ENCODE measurements at places on chromosomes 1 and 21.

- no peak for DNase-seq
Measured at GRCh38 chr1:159089184-159089791, 12.7 kb upstream of the AIM2 start.

DNA sequence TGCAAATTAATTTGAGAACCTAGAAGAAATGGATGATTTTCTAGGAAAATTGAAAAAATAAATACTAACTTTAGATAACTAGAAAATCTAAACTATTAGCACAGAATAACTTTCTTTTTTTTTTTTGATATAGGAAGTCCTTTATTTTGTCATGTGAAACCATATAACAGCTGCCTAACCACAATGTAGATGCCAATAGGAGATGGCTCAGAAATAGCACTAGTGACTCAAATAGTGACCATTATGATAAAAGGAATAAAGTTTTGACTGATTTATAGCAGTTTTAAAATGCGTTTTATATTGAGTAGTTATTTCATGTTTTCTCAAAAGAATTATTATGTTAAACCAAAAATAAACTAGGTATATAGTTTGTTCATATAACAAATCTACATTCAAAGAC is 158.0 kb upstream of the CACYBP start:
- DNase-seq: no peak

GRCh38 chr1:99004861-99005442 is at the start of gene PLPPR5:
PLPPR5 (minus strand) TSS chr1:99004861; CDS start chr1:99004671, 190 bp downstream.
- no peak for DNase-seq

GRCh38 chr1:241332987-241333386 is 24.0 kb downstream of the RGS7 start:
- no peak for DNase-seq

GRCh38 chr1:155241069-155241679 is 14.1 kb downstream of the ENTREP3 start:
- peak; percentile 59 for DNase-seq

DNA sequence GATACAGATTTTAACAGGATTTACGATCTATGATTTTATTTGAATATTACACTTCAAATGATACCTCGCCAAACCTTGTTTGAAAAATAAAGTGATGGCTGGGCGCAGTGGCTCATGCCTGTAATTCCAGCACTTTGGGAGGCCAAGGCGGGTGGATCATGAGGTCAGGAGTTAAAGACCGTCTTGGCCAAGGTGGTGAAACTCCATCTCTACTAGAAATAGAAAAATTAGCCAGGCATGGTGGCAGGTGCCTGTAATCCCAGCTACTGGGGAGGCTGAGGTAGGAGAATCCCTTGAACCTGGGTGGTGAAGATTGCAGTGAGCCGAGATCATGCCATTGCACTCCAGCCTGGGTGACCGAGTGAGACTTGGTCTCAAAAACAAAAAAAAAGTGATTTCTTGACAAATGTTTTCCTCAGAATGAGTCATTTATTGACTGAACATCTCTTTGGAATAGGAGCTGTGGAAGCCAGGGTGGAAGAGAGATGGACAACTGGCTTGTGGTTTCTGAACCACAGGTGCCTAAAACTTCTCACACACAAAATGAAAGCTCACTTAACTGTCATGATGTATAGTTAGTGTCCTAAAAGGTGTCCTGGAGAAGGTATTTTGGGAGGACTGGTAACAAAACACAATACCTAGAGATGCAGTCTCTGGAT is 11.9 kb downstream of the PKNOX1 start:
- DNase-seq: no peak

- DNase-seq: no peak
Measured at GRCh38 chr1:82788660-82789059, 987.9 kb downstream of the ADGRL2 start.
